ENCODE measurements at places on chromosomes 4 and X.
A peak's percentile ranks its signal among the peaks of the same experiment; 100 is the strongest.

- no peak for DNase-seq
These were observed 91.6 kb upstream of the BMP2K start for GRCh38 chr4:78684325-78685079.

DNA sequence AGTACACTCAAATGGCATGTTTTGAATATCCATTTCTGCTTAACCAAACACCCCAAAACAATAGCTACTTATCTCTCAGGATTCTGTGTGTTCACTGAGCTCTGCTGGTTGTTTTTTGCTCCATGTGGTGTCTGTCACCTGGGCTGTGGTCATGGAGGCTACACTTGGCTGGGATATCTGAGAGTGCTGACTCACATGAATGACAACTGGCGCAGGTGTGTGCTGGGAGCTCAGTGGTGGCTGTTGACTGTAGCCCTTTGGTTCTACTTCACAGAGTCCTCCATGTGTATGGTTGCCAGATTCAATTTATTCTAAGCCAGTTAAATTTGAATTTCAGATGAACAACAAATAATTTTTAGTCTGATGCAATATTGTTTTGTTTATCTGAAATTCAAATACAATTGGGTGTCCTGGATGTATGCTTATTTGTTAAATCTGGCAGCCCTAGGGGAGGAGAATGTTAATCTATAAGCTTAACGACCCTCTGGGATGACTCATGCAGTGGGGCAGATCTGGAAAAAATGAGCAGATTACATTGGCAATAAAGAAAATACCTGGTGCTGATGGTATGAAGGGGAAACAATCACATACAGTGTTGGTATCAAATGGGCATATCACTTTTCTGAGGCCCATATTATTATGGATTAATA lies 28.2 kb upstream of the TCEAL4 start:
- no peak for DNase-seq

GRCh38 chr4:183437452-183437851 lies 7.0 kb upstream of the CDKN2AIP start:
- DNase-seq, result no peak

DNA sequence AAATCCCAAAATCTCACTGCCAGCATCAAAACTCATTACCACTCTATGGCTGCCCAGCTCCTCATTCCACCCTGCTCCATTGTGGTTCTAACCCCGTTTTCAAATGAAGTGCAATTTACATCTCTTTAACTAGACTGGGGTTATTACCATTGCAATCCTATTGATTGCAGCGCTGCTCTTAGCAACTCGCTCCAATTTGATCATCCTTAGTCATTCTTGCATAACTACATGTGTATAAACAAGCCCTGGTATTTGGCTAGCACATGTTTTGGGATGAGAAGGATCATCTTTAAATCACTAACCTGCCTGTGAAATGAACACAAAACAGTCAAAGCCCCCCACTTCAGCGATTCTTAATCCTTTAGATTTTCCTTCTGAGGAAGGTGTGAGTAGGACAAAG lies 340.1 kb upstream of the PPARGC1A start:
- no peak for DNase-seq

DNA sequence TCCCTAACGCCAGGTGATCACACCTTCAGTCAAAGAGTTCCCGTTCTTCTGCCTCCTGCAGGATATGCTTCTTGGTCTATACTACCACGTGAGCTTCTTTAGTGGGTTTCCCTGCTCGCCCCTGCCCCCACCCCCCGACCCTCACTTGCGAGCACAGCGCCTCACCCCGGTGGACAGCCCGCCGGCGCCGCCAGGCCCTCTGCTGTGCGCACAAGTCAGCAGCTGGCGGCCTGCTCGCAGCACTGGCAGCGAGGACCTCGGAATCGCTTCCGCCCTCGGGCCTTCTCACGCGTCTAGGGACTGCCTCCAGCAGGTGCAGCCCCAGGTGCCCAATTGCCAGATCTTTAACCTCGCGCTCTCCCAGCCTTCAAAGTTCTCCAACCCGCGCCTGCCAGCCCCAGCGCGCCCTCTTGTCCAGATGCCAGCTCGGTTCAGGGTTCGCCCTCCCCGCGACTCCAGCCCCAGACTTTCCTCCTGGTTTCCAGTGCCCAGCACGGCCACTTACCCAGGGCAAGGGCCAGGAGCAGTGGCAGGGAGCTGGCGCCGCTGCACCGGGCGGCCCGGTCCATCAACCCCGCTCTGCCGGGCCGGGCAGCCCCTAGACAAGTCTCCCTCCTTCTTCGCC lies 454 bp downstream of the BTC start:
- peak; percentile 57 for DNase-seq

- DNase-seq, result no peak
These were observed 18.9 kb downstream of the LEF1 start for GRCh38 chr4:108149588-108150380.

DNA sequence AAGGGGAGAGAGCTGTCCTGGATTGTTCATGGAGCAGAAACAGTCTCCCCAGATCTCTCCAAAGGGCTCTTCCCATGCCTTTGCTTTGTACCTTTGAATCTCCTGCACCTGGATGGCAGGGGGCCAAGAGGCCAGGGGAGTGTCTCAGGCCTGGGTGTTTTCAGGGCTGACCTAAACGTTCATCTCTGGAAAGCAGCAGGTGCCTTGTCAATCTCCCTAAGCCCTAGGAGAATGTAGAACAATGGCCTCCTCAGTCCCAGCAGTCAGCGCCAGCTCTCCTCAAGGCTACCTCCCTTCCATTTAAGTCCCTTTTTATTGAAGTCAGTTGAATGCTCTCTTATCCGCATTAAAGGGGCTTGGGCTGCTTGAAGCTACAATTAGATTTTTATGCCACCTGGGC lies 31.2 kb upstream of the NSUN7 start:
- DNase-seq, result no peak

DNA sequence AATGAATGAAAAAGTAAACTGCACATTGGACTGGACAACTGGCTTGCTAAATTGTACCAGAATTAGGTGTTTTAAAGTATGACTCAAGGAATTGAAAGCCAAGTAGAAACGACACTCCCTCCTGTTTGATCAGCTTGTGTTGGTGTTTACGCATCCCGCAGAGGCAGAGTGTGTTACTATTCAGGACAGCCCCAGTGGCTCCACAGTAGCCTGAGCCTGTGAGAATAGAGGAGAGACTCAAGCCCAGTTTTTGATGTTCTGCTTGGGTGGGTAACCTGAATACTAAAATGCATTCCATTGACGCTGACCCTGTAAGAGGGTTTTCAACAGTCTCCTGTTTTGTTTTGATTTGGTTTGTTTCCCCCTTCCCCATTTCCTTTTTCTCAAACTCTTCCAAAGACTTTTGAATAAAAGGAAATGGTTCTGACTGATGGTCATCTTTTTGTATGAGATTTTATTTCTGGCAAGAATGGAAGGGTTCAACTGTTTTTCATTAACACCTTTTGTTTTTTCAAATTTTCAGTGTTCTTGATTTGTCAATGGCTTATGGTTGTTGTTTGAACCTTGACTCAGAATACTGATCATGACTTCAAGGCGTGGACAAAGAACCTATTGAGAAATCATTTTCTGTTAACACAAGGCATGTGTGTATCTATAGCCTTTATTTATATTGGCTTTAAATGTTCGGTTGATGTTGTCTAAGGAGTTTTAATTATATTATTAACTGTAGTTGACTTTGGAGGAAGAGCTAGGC lies 10.2 kb downstream of the ADGRL3 start:
- no peak for DNase-seq

GRCh38 chrX:66760651-66761050 lies 121.8 kb upstream of the EDA2R start:
- no peak for DNase-seq

GRCh38 chr4:152220201-152220666 lies 315.7 kb downstream of the FBXW7 start:
- no peak for DNase-seq

- DNase-seq, result no peak
These were observed 47.5 kb downstream of the ZGRF1 start for GRCh38 chr4:112589206-112589605.
